ENCODE measurements at places on chromosomes 7 and 10. TPM values are rescaled to one million over a fixed set of nuclear protein-coding genes. Genes with fewer than 3 reads are reported as not detected.

DNA sequence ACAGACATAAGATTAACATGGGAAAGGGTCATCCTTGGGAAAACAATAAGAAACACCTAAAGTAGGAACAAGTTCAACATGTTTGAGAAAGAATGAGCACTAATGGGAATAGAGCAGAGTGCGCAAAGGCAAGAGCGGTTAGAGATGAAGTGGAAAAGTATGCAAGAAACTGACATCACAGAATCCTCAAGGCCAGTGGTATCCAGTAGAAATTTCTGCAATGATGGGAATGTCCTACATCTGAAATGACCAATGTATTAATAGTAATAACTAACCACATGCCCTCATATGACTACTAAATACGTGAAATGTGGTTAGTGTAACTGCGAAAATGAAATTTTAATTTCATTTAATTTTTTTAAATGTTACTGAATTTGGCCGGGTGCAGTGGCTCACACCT lies 54.8 kb downstream of the TFEC start:
- DNase-seq = no peak

DNA sequence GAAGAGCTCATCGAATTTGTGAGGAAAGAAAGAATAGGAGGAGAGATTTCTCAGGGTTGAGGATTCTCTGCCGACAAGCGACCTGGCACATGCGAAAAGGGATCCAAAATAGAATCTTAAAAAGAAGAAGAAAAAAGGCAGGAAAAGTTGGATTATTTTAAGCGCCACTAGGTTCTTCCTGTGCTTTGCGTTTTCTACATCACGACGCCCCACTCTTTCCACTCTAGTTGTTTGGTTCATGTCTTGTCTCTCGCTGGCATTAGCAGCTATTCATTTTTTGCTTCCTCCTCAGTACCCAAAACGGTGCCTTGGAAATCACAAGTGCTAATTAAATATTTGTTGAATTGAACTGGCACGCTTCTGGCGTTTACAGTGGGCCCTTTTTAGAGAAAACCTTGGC lies 674 bp upstream of the FRA10AC1 start:
- no peak for DNase-seq

DNA sequence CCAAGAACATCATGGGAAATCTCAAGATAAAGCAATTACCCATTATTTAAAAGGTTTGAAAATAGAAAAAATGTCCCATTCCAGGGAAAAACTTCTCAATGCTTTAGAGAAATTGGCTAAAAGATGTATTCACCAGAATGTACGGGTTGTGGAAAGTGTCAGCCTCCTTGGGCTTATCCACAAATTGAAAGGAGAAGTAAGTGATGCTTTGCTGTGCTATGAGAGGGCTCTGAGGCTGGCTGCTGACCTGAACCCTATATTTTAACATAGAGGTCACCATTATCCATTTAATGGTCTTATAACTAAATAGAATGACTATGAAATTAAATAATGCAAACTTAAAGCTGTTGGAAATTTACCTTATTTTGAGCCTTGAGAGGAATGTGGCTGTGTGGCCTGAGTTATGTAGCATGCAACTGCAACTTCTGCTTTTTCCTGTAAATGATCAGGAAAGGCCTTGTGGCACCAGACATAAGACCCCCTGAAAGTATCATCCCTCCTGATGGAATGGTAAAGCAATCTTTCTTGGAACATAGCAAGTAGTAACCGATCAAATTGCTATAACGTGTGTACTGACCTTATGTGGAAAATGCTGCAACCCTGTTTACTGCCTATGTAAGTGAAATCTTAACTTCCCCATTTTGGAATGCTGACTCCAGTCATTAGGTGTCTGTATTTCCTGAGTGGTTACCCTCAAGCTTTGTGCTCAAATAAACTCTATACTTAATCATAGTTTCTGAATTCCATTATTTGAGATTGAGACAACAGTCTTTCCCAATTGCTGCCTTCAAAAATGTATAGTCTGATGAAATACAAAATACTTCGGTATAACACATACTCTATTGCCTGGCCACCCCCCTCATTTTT lies 6.9 kb downstream of the IFIT1B start:
- DNase-seq = no peak

The PON1 gene
- total RNA-seq = 1.5 TPM

- DNase-seq = peak; percentile 69
Observed at GRCh38 chr7:152464312-152465118, 28.7 kb upstream of the KMT2C start.

The GIMAP2 gene
- total RNA-seq = not detected

GRCh38 chr7:79034730-79035129 lies 418.7 kb downstream of the MAGI2 start:
- no peak for DNase-seq

- no peak for DNase-seq
Observed at GRCh38 chr10:70898687-70899086, 10.3 kb upstream of the PCBD1 start.

- DNase-seq = no peak
Observed at GRCh38 chr10:30439931-30440330, 5.9 kb downstream of the MAP3K8 start.

DNA sequence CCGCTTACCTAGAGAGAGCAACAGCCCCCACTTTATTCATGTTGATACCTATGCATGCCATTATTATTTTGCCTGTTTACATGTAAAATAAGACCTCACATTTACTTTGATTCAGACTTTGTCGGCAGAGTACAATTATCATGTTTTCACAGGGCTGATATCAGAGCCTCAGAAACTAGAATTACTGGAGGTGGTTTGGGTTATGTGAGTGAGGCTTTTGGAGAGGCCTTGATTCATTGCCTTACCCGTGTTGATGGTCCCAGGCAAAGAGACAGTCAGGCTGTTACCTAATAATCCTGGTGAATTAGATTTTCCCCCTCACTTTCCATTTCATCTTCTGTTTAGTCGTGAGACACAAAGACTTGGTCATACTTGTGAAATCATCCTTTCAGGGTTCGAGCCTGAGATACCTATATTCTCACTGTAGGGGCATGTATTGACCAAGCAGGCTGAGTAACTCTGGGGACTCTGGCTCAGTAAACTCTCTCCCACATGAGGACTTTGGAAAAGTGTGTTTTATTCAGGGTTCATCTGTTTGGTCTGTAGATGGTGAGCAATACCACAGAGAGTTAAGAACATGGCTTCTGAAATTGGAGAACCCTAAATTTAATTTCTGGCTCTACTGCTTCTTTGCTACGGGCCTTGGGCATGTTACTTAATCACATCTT lies 150.9 kb downstream of the CELF2 start:
- DNase-seq = no peak

GRCh38 chr10:51783941-51784340 lies 84.5 kb upstream of the CSTF2T start:
- DNase-seq = no peak

- DNase-seq = no peak
Observed at GRCh38 chr7:116347151-116347832, 137.0 kb downstream of the TES start.

The CTTNBP2 gene
- total RNA-seq = 26.8 TPM

DNA sequence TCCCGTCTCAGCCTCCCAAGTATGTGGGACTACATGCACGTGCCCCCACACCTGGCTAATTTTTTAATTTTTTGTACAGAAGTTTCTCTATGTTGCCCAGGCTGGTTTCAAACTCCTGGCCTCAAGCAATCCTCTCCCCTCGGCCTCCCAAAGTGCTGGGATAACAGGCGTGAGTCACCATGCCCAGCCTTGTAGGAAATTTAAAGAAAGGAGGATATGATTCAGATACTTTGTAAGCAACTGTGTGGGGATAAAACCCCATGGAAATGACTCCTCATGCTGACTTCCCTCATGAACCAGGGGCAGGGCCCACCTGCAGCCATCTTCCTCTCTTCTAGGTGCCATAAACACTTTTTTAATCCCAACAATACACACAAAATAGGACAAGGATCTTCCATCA lies 50.2 kb downstream of the APBB1IP start:
- no peak for DNase-seq

- no peak for DNase-seq
Observed at GRCh38 chr10:48470893-48471805, 133.7 kb downstream of the ARHGAP22 start.

- no peak for DNase-seq
Observed at GRCh38 chr7:51543801-51544553, 227.4 kb upstream of the COBL start.

The MET gene
- total RNA-seq = 23.1 TPM

DNA sequence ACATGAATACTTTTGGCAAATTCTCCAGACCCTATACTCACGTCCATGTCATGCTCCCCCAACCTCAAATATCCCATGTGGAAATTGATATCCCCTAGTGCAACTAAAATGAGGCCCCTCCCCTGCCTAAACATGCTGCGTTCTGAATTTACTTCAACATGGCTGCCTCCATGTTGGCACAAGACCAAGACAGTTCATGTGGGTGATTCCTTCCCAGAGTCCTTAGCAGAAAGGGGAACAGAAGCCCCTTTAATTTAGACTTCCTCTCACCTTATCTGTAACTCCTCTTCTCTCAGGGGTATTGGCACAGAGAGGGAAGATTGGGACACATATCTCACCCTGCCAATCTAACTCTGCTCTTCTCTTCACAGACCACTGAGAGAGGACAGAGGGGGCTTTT lies 24.5 kb upstream of the SLC26A3 start:
- no peak for DNase-seq

GRCh38 chr10:49827297-49827696 lies 65.2 kb upstream of the OGDHL start:
- peak; percentile 40 for DNase-seq

DNA sequence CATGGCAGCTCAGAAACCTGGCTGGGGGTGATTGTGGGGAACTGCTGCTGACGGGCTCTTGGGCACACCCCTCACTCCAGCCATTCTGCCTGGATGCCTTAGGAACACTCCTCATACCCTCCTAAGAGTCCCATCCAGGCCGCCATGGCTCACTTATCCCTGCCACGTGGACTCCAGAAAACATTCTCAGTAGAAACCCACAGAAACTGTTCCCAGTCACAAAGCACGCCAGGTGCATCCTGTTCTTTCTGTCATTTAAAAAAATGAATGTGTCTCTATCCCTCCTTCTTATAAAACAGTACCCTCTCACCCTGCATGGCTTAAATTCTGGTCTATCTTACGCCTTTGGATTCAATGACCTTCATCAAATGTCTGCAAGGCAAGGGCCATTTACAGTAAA lies 177.7 kb downstream of the CUX1 start:
- no peak for DNase-seq

DNA sequence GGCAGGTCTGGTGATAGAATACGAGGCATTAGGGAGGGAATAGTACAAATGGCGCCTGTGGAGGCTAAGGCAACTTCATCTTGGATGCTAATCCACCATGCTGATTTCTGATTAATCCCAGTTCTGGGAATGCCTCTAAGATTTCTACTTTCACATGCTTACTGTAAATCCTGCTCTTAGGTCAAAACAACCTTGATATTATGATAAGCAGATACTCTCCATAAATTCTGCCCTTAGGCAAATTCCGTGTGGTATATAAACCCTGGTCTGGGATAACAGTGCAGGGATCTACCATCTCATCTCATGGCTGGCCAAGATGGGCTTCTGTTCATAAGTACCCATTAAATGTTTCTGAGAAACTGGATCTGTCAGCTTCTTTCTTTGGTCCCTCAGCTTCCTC lies 11.4 kb upstream of the NEUROG3 start:
- DNase-seq = no peak

The ALOX5 gene
- 5.7 TPM for total RNA-seq

- DNase-seq = no peak
Observed at GRCh38 chr7:131769241-131769640, 212.8 kb upstream of the PODXL start.

DNA sequence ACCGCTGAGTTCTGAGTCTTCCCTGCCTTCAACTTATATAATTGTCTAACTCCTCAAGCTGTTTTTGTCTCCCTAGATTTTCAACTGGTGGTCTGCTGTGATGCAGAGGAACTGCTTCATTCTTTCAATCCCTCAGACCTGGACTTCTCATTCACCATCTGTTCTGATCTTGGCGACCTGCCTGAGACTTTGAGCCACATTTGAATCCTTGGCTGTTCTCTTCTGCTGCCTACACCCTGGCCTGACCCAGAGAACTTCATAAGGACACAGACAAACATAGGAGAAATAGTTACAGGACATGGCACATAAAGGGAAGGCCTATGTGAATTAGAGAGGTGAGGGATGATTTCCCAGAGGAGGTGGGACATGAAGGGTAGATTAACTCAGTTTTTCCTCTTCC lies 326.7 kb downstream of the PTEN start:
- no peak for DNase-seq

The WNT8B gene
- total RNA-seq = 1.9 TPM

DNA sequence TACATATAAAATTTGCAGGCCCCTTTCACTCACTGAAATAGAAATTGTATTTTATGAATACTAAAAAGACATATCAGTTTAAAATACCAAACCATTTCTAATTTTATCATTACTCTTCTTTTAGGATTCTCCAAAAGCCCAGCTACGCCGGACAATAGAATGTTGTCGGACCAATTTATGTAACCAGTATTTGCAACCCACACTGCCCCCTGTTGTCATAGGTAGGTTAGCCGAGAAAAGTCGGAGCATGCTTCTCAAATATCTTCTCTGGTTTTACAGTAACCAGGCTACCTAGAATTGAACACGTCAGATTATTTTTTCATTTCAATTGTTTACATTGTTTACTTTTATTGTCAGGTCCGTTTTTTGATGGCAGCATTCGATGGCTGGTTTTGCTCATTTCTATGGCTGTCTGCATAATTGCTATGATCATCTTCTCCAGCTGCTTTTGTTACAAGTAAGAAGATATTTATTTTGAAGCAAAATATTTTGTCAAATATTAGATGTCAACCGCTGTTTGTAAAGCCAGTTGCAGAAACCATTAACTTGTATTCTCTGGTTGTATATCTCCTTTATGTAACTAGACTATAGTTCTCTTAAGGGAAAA lies 57.6 kb downstream of the MMRN2 start:
- peak; percentile 84 for DNase-seq

All from GM23338 (cell line).